ENCODE measurements at places on chromosomes 3 and 15.

DNA sequence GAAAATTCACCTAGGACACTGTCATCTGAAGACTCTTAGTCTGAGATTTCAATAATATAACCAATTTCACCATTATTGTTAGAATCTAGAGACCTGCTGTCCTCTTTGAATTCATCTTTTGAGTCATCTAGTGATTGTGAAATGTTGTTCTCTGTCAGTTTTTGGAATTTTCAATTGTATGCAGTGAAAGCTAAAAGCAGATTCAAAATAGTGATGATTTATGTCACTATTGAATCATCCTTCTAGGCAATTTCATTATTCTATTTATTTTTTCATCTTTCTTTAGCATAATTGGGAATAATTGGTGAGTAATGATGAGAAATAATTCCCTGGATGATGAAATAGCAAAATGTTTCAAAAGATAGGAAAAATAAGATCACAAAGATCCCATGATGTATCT is 101.7 kb upstream of the EIF1B start:
- no peak for DNase-seq

GRCh38 chr15:100075229-100075628 is 266.5 kb downstream of the ADAMTS17 start:
- no peak for DNase-seq

- no peak for DNase-seq
Observed at GRCh38 chr3:193929921-193930646, 205.9 kb upstream of the HES1 start.

DNA sequence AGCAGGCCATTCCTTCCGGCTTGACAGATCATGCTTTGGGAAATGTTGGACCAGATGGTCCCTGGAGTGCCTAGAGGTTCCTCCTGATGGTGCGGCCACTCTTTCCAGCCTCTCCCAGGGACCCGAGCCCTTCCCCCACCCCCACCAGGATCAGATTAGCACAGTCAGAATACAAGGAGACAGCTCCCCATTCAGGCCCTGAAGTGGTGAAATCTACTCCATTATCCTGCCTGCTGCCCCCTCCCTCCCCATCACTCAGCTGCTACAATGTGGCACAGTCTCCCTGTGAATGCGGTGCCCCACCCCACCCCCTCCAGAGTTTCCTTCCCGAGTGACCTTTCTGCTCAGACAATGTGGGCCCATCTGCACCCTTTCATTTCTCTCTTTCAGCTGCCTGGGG is 29.4 kb downstream of the RNU5B-1 start:
- no peak for DNase-seq

- no peak for DNase-seq
Observed at GRCh38 chr15:70451821-70452653, 311.3 kb downstream of the UACA start.

DNA sequence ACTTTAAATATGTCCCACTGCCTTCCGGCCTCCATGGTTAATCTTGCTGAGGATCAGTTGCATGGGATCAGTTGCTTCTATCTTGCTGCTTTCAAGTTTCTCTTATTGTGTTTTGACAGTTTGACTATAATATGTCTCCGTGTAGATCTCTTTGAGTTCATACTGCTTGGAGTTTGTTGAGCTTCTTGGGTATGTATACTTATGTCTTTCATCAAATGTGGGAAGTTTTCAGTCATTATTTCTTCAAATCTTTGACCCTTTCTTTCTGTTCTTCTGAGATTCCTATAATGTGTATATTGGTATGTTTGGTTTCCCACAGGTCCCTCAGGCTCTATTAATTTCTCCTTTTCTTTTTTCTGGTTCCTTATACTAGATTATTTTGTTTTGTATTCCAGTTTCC is 30.8 kb downstream of the PCCB start:
- no peak for DNase-seq

- no peak for DNase-seq
Observed at GRCh38 chr15:100671858-100672543, 69.6 kb downstream of the ASB7 start.

GRCh38 chr3:87082796-87083440 is 92.0 kb upstream of the VGLL3 start:
- DNase-seq: no peak

- no peak for DNase-seq
Observed at GRCh38 chr15:45943240-45943639, 308.4 kb downstream of the SQOR start.

- no peak for DNase-seq
Observed at GRCh38 chr3:186929186-186929585, 1.1 kb upstream of the ST6GAL1 start.

GRCh38 chr3:52240059-52240885 is 1.3 kb upstream of the TWF2 start:
- peak; percentile 69 for DNase-seq

GRCh38 chr15:87227846-87228245 is 1028.7 kb downstream of the NTRK3 start:
- no peak for DNase-seq

DNA sequence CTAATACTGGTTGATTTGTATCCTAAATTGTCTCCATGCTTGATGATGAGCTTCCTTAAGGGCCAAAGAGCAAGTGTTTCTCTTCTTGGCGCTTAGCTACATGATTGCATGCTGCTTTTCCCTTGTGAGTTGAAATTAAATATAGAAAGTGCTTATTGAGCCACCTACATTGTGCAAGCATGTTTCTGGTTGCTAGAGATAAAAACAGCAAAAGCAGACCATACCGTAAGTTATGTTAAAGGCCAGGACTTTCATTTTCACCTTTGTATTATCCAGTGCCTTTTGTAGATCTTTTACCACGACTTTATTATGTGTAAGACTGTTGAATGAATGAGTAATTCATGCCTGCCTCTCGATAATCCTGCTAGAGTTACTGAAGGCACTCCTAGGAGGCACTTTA is 41.9 kb upstream of the CCNB2 start:
- DNase-seq: no peak

All from NCI-H446 treated with DMSO at 0.1 percent for 48 hours (cell line).